ENCODE measurements at places on chromosomes 1 and 21. TPM values are rescaled to one million over a fixed set of nuclear protein-coding genes. Genes with fewer than 3 reads are reported as not detected.
A peak's percentile ranks its signal among the peaks of the same experiment; 100 is the strongest.

DNA sequence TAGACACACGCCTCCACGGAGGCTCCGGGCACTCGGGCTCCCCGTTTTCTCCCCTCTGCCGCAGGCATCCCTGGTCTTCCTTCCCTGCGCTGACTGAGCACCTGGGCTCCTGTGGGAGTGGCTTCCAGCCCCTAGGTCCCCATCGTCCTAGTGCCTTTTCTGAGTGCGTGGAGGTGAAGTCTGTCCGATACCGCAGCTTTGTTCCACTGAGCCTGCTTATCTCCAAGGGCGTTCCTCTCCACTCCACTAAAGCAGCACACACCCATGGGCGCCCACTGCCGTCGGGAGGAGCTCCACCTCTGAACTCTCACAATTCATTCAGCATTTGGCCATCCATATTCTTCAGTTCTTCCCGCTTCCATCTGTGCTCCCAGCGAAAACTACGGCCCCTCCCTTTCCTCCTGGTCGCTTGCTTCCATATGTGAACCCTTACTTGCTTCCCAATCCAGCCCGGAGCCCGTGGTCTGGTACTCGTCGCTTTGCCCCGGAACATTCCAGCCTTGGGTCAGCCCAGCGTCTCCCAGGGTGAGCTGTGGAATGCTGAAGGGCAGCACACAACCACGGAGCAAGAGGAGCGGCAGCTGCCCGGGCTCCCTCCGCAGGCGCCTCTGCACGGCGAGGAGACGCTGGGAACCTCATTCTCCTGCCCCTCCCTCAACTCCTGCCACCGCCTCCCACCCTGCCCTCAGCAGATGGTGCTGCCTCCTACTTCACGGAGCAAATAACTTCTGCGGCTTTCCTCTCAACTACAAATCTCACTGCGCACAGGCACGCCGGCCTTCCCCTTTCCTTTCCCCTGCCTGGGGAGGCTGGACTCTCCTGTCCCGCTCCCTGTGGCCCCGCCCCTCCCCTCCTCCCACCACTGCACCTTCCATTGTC lies 27.5 kb downstream of the ATP8B2 start:
- no peaks in the 10 kb centered on the region for H3K27me3 ChIP-seq
- peak overlapping the region; percentile 73 for H3K27ac ChIP-seq
- no peak for DNase-seq
- peaks cover 29% of the 10 kb centered on the region for H3K4me1 ChIP-seq
- H3K36me3 ChIP-seq = peaks cover 20% of the 10 kb centered on the region

GRCh38 chr1:107726860-107727259 lies 238.1 kb downstream of the VAV3 start:
- DNase-seq = no peak
- no peak overlapping the region for H3K27ac ChIP-seq
- no peaks in the 10 kb centered on the region for H3K27me3 ChIP-seq
- H3K36me3 ChIP-seq = no peaks in the 10 kb centered on the region
- H3K4me1 ChIP-seq = peaks cover 6% of the 10 kb centered on the region

The XCL1 gene
- total RNA-seq = 0.42 TPM

The SERINC2 gene
- 1.7 TPM for total RNA-seq

GRCh38 chr1:87331365-87332241 lies 2.9 kb downstream of the LMO4 start:
- DNase-seq = peak; percentile 96
- peaks cover 50% of the 10 kb centered on the region for H3K4me1 ChIP-seq
- H3K36me3 ChIP-seq = no peaks in the 10 kb centered on the region
- peak overlapping the region; percentile 93 for H3K4me3 ChIP-seq

The INAVA gene
- 0.63 TPM for total RNA-seq

The SLC26A9 gene
- not detected for total RNA-seq

GRCh38 chr1:222106377-222106776 lies 364.5 kb upstream of the DUSP10 start:
- H3K27me3 ChIP-seq = no peaks in the 10 kb centered on the region
- peaks cover 12% of the 10 kb centered on the region for H3K4me1 ChIP-seq
- H3K36me3 ChIP-seq = no peaks in the 10 kb centered on the region
- H3K27ac ChIP-seq = no peak overlapping the region
- H3K4me3 ChIP-seq = no peak overlapping the region
- peak; percentile 85 for DNase-seq

The FLG gene
- total RNA-seq = not detected

Data from esophagus muscularis mucosa (tissue), 4 donors.